ENCODE measurements at places on chromosomes 7 and 10.

- DNase-seq = no peak
These were observed 676.3 kb upstream of the STEAP1 start for GRCh38 chr7:89477991-89478390.

DNA sequence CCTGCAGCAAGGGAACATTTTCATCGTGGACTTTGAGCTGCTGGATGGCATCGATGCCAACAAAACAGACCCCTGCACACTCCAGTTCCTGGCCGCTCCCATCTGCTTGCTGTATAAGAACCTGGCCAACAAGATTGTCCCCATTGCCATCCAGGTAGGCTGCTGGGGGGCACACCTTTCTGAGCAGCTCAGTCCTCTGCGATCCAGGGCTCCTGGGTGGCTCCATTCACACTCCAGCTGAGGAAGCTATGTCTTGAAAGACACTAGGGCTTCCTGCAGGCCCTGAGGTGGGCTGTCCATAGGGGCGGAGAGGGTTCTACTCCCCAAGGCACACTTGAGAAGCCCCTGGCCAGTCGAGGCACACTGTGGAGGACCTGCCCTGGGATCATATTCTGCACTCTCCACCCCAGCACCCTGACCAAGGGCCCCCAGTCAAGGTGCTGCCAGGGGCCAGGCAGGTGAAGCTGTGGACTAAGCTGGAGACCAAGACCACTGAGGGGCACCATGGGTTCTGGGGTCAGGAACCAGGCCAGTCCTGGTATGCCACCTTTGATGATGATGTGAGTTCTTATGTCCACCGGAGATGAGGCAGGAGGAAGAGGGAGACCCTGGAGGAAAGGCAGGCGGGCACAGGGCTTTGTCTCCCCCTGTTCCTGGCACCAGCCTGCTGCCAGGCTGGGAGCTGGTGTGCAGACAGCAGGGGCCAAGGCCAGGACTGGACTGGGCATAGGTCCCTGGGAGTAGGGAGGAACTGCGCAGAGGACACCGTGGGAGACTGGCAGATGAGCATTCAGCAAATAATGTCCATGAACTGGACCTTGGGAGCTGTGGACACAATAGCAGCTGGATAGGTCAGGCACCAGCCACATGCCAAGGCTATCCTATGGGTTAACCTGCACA is 54.8 kb downstream of the ALOX5 start:
- no peak for DNase-seq

GRCh38 chr7:41637049-41637448 is 65.8 kb downstream of the INHBA start:
- DNase-seq = no peak

DNA sequence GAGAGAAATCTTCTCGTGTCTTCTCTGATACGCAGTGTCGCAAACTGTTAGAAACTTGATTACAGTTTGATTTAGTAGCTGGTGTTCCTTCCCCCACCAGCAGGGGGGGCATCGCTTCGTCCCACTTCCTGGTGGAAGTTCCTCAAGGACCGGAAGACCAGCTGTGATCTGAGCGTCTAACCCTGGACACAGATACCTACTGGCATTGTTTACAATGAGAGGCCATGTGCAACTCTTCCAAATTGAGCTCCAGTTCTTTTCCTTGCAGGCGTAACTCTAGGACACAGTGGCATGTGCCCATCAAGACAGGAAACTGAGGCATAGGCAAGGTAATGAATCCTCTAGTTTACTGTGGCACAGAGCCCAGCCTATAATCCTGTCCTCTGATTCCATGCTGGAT is 219.0 kb downstream of the CCDC3 start:
- DNase-seq = no peak

- no peak for DNase-seq
These were observed 208.7 kb upstream of the FAM3C start for GRCh38 chr7:121604627-121605316.

GRCh38 chr10:7571981-7572380 is 94.8 kb downstream of the ITIH5 start:
- DNase-seq = no peak

DNA sequence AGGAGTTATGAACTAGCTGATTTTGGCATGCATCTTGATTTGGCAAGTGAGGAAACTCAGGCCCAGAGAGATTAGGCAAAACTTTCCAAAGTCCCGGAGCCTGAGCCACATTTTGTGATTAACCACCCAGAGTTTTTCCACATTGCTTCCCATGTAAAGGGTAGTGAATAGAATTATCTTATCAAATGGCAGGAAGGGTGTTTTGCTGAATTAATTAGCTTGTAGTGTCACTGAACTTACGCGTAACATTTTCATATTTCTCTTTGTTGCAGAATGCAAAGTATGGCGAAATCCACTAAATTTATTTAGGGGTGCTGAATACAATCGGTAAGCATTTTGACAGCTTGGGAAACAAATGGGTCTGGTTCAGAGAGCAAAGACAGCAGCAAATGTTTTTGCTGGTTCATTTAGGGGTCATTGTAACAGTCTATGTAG is 176.2 kb downstream of the ST7 start:
- DNase-seq = no peak

DNA sequence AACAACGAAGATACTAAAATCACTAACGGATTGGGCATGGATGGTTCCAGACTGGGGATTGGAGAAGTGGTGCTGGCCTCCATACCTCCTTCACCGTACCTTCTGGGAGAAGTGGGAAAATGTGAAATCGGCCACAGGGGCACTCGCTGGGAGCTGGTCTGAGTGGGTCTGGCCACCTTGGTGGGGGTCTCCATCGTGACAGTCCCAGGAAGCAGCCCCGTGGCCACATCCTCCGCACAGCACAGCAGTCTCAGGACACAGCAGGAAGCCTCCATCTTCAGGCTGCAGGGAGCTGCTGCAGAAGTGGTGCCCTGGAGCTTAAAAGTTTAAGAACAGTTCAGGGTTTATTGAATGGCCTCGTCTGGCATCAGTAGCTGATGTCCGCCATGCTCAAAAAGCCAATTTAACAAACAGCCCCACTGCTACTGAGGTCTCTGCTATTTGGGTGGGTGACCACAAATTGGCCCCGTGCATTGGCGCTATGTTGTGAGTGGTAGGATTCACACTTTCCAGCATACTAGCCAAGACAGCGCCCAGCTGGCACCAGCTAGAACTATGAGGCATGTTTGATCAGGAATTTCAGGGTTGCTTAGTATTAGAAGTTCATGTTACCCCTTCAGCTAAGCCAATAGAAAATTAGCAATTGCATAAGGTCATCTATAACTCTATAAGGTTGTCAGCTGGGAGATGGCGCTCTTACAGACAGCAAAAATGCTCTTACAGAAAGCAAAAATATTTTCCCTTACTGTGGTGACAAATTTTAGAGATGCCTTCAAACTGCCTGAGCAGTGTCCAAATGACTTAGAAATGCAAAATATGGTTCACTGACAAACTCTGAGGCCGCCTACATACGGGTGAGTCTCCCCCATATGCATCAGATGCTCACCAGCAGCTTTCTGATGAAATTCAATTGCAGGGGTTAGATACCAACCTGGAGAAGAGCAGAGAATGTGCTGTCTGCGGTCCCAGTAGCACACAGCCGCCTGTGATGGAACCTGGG is 17.0 kb downstream of the PKD1L1 start:
- DNase-seq = no peak

DNA sequence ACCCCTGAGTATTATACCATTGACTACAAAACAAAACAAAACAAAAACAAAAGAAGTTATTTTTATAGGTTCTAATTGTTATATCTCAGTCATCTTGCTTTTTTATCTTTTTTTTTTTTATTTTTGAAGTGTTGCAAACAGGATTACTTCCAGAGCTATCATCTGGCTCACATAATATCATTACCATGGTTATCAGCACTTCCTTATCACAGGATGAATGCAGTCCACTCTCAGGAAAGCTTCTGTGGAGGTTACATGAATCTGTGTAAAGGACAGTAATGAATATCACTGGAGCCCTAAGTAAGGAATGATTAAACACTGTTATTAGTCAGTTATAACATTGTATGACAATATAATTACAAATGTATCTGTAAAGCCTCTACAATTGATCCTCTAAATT is 451.5 kb downstream of the PLXDC2 start:
- no peak for DNase-seq

DNA sequence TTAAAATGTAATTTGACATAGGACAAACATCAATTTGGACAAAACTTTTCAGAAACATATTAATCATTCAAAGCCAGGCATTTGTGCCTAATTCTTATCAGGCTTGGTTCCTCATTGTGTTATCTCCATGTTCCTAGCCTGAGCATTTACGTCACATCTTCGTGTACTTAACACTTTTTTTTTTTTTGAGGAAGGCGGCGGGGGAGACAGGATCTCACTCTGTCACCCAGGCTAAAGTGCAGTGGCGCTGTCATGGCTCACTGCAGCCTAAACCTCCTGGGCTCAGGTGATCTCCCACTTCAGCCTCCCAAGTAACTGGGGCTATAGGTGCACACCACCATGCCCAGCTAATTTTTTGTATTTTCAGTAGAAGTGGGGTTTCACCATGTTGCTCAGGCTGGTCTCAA is 19.8 kb downstream of the HNRNPA2B1 start:
- DNase-seq = no peak

- DNase-seq = no peak
These were observed 92.9 kb upstream of the HDAC9 start for GRCh38 chr7:18402488-18403183.

DNA sequence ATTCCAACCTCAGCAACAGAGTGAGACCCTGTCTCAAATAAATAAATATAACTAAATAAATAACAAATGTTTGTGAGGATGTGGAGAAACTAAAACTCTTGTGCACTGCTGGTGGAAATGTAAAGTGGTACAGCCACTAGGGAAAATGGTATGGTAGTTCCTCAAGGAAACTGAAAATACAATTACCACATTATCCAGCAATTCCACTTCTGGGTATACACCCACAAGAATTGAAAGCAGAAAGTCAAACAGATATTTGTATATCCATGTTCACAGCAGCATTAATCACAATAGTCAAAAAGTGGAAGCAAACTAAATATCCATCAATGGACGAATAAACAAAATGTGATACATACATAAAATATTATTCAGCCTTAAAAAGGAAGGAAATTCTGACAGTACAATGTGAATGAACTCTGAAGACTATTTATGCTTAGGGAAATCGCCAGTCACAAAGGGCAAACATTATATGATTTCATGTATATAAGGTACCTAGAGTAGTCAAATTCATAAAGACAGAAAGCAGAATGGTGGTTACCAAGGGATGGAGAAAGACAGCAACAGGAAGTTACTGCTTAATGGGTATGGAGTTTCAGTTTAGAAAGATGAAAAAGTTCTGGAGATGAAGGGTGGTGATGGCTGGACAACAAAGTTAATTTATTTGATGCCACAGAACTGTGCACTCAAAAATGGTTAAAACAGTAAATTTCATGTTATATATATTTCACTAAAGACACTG is 9.8 kb downstream of the ARHGAP12 start:
- no peak for DNase-seq

- DNase-seq = no peak
These were observed 611.4 kb downstream of the TNS3 start for GRCh38 chr7:46970476-46970875.

DNA sequence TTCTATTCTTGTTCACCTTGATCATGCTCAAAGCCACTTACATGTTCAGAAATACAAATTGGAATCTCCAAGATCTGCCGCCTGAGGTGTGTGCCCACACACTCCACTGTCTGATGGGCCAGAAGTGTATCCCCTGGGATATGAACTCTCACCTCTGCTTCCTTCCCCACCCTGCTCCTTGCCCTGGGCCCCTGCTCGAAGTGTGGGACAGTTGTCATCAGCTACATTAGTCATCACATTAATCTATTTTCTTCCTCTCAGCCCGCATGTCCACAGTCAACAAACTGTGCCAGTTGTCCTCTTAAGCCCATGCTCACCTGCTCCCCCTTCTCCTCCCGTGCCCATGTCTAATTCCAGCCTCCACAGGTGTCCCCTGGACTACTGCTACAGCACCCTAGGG is 154.7 kb downstream of the PTPN20 start:
- no peak for DNase-seq
